ENCODE measurements at places on chromosomes 1 and 21. TPM values are rescaled to one million over a fixed set of nuclear protein-coding genes. Genes with fewer than 3 reads are reported as not detected.

CFHR1 gene
- 0.29 TPM for total RNA-seq

ZBTB37 gene
- total RNA-seq = 1.2 TPM

LPGAT1 gene
- 20.2 TPM for total RNA-seq

S100A12 gene
- total RNA-seq = not detected

ACKR1 gene
- total RNA-seq = not detected

NUP210L gene
- total RNA-seq = not detected

PDPN gene
- 2.5 TPM for total RNA-seq

SAMD11 gene
- 3.2 TPM for total RNA-seq

MX2 gene
- 0.86 TPM for total RNA-seq

KIAA1614 gene
- 7.3 TPM for total RNA-seq

CACNA1S gene
- total RNA-seq = not detected

KRTAP6-1 gene
- not detected for total RNA-seq

FCGR3B gene
- total RNA-seq = not detected

IGSF21 gene
- total RNA-seq = not detected

SLC44A5 gene
- total RNA-seq = not detected

MORN1 gene
- total RNA-seq = 11.5 TPM

TMEM200B gene
- total RNA-seq = 21.0 TPM

UHMK1 gene
- total RNA-seq = 40.4 TPM

B3GALT2 gene
- 0.53 TPM for total RNA-seq

CLDN17 gene
- not detected for total RNA-seq
